ENCODE measurements at places on chromosomes 4 and X. TPM values are rescaled to one million over a fixed set of nuclear protein-coding genes. Genes with fewer than 3 reads are reported as not detected.

DNA sequence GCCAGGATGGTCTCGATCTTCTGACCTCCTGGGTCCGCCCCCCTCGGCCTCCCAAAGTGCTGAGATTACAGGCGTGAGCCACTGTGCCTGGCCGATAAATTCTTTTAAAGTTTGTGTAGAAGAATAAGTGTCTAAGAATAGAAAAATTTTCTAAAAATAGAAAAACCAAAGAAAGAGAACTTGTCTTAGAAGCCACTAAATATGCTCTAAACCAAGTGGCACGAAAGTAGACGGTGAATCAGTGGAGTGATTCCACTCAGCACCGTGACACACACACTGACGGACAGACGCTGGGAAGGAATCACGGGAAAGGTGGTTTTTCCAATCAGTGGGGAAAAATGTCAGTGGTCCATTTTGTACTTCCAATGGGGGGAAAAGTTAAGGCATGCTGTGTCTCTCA lies 72.7 kb upstream of the PSAPL1 start:
- no peak overlapping the region for H3K27ac ChIP-seq
- H3K36me3 ChIP-seq: no peaks in the 10 kb centered on the region
- DNase-seq: no peak
- no peak overlapping the region for H3K4me3 ChIP-seq

GRCh38 chrX:24876530-24877287 lies 139.1 kb downstream of the ARX start:
- H3K27ac ChIP-seq: no peak overlapping the region
- H3K27me3 ChIP-seq: no peaks in the 10 kb centered on the region
- no peaks in the 10 kb centered on the region for H3K36me3 ChIP-seq
- no peak overlapping the region for H3K4me3 ChIP-seq

DNA sequence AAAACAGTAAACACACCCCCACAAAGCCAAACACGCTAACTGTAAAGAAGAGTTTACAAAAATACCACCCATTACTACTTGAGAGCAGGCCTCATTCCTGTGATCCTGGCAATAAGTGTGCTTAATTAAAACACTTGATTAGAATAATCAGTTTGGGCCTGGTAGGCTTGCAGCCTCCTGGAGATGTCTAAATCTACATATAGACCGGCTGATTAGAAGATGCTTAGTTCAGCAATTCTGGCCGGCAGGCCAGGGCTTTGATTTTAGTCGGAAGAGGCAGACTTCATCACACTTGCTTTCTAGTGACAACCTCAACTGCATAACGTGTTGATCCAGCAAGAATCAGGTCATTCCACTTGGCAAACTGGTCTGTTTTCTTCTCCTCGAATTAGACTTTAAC lies 114.0 kb downstream of the DCTD start:
- H3K4me1 ChIP-seq: peaks cover 14% of the 10 kb centered on the region
- no peaks in the 10 kb centered on the region for H3K36me3 ChIP-seq
- no peak for DNase-seq
- H3K27me3 ChIP-seq: no peaks in the 10 kb centered on the region

The DDX53 gene
- total RNA-seq: not detected

The UGT2B11 gene
- total RNA-seq: not detected

GRCh38 chr4:10056334-10057022 lies 35.2 kb upstream of the SLC2A9 start:
- no peaks in the 10 kb centered on the region for H3K4me1 ChIP-seq
- no peaks in the 10 kb centered on the region for H3K27me3 ChIP-seq
- no peak for DNase-seq
- H3K36me3 ChIP-seq: no peaks in the 10 kb centered on the region

GRCh38 chr4:109078724-109079123 lies 223.7 kb downstream of the COL25A1 start:
- no peaks in the 10 kb centered on the region for H3K36me3 ChIP-seq
- no peak overlapping the region for H3K4me3 ChIP-seq
- H3K4me1 ChIP-seq: peaks cover 6% of the 10 kb centered on the region
- no peaks in the 10 kb centered on the region for H3K27me3 ChIP-seq

DNA sequence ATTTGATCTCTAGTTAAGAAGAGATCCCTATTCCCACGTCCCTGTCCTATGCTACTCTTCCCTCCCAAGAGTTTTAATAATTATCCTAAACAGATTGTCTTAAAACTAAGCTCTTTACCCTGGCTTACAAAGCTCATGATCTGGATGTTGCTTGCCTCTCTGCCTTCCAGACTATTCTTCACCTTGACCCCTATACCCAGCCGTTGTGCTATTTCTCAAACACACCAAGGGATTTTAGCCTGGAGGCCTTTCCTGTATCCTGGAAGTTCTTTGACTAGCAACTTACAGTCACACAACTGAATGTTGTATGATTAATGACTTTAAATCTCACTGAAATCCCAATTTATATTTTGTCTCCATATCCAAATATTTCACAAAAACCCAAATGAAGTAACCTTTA lies 314.9 kb downstream of the ADGRL3 start:
- no peak overlapping the region for H3K27ac ChIP-seq
- no peak for DNase-seq
- no peaks in the 10 kb centered on the region for H3K4me1 ChIP-seq

The SMR3B gene
- not detected for total RNA-seq

DNA sequence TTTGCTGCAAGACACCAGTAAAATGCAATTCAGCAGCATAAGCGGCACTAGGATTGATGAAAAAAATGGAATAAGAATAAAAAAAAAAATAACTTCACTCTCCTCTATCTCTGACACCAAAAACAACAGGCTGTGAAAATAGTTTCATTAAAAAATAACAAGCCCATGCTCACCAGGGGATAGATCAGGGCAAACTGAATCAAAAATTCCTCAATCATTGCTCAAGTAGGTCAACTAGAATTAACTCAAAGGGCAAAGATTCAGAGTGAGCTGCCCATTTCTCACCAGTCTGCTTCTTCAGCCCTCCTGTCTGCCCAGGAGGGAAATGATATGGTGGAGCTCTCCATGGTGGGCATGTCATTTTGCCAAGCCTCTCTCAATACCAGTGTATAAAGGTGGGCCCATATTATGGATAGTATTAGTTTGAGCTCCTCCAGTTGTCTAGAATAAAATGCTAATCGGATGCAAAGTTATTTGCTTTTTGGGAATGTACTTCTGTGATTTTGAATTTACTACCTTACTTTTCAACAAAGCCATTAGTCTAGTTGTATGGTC lies 153.9 kb downstream of the UNC5C start:
- no peaks in the 10 kb centered on the region for H3K36me3 ChIP-seq
- no peak for DNase-seq
- H3K4me1 ChIP-seq: no peaks in the 10 kb centered on the region
- no peak overlapping the region for H3K27ac ChIP-seq
- H3K27me3 ChIP-seq: no peaks in the 10 kb centered on the region

DNA sequence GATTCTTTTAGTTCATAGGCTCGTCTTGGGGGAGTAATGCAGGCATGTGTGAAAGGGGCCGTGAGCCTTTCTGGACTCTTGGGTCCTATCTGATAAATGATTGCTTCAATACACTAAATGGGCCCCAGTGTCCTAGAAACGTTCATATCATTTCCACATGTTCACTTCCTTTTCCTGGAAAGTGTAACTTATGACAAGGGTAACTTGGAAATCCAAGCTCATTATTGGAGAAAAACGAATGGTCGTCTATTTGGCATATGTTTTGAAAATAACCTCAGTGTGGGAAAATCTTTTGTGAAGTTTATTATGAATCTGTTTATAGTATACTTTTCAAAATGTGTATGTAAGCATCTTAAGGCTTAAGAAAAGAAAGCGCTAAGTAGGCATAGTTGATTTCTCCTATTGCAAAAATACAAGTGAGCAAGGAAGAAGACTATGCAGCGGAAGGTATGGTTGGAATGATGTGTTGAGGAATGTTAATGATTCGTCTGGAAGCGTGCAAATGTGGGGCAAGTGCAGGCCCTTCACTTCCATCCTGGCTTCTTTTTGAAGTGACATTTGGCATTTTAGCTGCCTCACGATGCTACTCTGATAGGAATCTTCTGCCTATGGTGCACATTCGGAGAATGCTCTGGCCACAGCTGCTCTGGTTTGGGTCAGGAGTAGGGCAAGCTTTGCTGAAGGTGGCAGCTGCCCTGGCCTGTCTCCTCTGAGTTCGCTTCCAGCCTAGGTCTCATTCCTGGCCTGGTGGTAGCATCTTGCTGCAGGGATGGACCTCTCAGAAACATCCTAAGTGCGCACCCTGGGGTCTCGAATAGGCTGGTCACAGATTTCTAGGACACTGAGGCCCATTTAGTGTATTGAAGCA lies 49.5 kb upstream of the STOX2 start:
- no peaks in the 10 kb centered on the region for H3K27me3 ChIP-seq
- no peak for DNase-seq
- no peaks in the 10 kb centered on the region for H3K4me1 ChIP-seq
- no peaks in the 10 kb centered on the region for H3K36me3 ChIP-seq
- no peak overlapping the region for H3K4me3 ChIP-seq

DNA sequence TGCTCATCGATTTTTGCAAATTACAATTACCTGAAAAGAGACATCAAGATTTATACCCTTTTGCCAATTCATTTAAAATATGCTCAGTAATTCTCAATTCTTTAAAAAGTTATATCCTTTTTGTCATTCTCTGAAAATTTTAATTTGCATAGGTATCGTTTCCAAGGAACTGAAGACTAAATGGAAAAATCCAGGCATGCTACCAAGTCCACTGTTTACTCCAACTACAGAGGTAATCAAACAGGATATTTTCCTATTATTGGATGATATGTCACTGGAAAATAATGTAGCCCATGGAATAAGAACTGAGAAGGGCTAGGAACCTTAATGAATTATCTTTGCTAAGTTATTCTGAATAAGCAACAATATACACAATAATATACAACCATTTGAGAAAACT lies 132.7 kb downstream of the THOC2 start:
- H3K4me3 ChIP-seq: no peak overlapping the region
- H3K27ac ChIP-seq: no peak overlapping the region
- DNase-seq: no peak

DNA sequence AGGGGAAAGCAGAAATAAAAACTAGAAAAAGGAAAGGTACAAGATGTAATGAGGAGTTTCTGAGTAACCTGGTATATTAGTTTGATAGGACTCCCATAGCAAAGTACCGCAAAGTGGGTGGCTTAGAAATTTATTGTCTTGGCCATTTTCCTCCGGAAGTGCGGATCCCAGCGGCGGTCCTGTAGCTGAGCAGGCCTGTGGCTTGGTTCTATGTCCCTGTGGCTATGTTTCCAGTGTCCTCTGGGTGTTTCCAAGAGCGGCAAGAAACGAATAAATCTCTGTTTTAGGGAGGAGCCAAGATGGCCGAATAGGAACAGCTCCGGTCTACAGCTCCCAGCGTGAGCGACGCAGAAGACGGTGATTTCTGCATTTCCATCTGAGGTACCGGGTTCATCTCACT lies 44.0 kb upstream of the LDB2 start:
- DNase-seq: no peak
- H3K4me3 ChIP-seq: no peak overlapping the region
- H3K4me1 ChIP-seq: no peaks in the 10 kb centered on the region
- no peaks in the 10 kb centered on the region for H3K27me3 ChIP-seq
- H3K27ac ChIP-seq: no peak overlapping the region

DNA sequence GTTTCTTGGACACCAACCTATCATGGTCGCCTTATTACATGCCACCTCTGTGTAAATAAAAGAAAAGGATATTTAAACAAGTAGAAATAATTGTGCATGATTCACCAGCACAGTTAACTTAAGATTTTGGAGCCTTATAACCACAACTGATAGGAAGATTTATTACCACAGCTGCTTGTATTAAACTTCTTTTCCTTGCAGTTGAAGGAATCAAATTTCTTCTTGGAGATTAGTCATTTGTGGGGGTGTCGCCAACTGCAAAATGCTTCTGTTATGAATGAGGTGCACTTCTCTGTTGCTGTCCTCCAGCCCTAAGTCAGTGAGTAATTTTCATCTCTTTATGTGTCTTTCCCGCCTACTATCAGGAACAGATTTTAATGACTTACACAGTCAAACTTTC lies 73.3 kb downstream of the OR13H1 start:
- no peak for DNase-seq
- H3K36me3 ChIP-seq: no peaks in the 10 kb centered on the region
- no peak overlapping the region for H3K27ac ChIP-seq
- H3K27me3 ChIP-seq: no peaks in the 10 kb centered on the region
- no peak overlapping the region for H3K4me3 ChIP-seq

DNA sequence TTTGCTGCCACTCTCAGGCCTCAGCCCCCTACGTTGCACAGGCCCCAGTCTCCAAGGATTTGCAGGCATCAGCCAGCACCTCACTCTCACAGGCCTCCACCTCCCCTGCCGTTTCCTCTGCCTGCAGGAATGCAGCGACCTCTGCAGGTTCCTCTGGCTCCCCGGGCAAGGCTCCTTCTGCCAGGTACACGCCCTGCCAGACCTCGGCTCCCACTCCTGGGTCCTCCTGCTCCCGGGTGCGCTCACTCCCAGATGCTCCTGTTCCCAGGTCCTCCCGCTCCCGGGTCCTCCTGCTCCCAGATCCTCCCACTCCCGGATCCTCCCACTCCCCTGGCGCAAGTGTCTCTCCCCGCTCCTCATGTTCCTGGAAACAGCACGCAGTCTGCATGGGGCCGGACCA lies 144.4 kb upstream of the RADX start:
- H3K27ac ChIP-seq: no peak overlapping the region
- H3K27me3 ChIP-seq: no peaks in the 10 kb centered on the region
- no peaks in the 10 kb centered on the region for H3K4me1 ChIP-seq
- H3K36me3 ChIP-seq: no peaks in the 10 kb centered on the region
- H3K4me3 ChIP-seq: no peak overlapping the region

DNA sequence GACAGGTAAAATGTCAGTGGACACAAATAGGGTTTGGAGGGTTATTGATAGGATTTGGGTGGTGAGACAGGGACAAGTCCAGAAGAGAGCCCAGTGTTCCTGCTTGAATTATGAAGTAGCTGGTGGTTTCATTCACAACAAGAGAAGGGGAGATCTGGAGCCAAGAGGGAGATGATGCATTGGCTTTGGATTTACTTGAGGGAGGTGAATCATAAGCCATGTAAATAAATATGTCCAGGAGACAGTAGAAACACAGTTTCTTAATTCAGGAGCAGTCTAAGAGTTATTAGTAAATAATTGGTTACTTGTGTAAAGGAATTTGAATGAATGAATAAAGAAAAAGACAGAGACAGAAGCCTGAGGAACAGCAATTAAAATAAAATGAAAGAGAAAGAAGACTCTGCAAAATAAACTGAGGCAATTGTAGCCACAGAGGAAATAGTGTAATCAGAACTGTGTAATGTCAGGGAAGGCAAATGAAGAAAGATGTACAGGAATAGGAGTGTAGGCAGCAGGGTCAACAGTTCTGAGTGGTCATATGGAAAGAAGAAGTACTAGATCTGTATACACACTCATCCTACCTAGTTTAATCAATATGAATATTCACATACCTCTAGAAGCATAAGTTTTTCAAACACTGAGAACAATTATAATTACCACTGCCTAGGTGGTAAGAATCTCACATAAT lies 50.2 kb upstream of the CXCL8 start:
- H3K36me3 ChIP-seq: no peaks in the 10 kb centered on the region
- no peak for DNase-seq
- no peaks in the 10 kb centered on the region for H3K27me3 ChIP-seq
- H3K4me3 ChIP-seq: no peak overlapping the region
